Omental fat pad (tissue), 4 donors: ENCODE measurements at places on chromosomes 7 and 10. TPM values are rescaled to one million over a fixed set of nuclear protein-coding genes. Genes with fewer than 3 reads are reported as not detected.

DNA sequence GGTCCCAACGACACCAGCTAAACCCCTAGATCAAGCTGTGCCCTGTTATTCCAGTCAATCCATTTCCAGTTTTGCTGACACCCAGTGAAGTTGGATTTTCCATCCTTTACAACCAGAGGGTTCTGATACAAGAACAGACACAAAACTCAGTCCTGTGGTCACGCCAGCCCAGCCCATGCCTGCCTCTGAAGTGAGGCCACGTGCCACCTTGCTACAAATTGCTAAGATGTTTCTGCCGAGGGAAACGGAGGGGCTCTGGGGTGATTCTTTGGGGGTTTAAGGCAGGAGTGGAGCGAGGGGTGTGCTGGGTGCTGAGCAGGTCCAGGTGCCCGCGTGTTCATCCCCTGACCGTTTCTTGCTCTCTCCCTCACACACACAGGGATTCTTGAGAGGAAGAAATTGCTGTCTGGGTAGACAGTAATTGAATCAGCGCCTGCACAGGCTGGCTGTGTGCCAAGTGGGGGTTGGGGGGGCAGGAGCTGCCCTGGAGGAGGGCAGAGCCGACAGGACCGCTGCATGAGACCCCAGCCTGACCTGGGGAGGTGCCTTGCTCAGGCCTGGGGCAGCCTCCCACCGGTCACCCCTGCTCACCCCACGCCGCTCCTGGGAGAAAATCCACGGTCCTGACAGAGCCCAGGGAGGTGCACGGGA, 38.1 kb downstream of the ADAP1 start:
- DNase-seq: no peak

Gene IFIT1B
- total RNA-seq: not detected

DNA sequence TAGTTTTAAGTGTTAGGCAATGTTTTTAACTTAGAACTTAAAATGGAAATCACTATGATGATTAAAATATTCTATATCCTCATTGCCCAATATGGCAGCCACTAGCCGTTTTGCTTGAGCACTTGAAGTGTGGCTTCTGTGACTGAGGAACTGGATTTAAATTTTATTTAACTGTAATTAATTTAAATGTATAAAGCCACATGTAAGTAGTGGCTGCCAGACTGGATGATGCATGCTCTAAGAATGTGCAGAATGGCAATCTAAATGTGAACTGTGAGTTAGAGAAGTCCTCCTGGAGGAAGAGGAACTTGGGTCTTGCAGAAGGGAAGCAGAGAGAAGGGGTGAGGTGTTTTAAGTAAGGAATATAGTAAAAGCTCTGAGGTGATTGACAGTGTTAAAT, 451.4 kb downstream of the SUGCT start:
- DNase-seq: no peak

GRCh38 chr10:62062752-62063512, 161.4 kb downstream of the ARID5B start:
- DNase-seq: no peak

DNA sequence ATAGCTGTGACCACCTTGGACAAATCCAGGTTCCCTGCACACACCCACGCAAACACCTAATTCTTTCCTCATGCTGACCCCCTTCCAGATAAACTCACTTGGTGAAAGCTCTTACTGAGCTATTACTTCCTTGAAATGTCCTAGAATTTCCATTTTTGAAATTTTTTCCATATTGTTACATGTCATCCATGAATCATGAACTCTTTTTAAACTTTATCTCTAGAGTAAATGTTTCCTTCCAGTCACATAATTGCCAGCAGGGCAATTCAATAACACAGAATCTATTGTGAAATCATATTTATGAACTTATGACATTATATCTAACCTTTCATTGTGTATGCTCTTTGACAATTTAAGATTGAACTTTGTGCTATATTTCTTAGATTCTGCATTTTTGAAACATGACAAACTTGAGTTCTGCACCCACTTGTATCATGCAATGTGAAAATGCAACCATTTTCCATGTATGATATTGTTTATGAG, 26.8 kb upstream of the FGL2 start:
- DNase-seq: no peak

Gene BTBD16
- total RNA-seq: not detected

Gene PIK3CG
- total RNA-seq: 4.5 TPM

Gene TMEM26
- total RNA-seq: 1.1 TPM

DNA sequence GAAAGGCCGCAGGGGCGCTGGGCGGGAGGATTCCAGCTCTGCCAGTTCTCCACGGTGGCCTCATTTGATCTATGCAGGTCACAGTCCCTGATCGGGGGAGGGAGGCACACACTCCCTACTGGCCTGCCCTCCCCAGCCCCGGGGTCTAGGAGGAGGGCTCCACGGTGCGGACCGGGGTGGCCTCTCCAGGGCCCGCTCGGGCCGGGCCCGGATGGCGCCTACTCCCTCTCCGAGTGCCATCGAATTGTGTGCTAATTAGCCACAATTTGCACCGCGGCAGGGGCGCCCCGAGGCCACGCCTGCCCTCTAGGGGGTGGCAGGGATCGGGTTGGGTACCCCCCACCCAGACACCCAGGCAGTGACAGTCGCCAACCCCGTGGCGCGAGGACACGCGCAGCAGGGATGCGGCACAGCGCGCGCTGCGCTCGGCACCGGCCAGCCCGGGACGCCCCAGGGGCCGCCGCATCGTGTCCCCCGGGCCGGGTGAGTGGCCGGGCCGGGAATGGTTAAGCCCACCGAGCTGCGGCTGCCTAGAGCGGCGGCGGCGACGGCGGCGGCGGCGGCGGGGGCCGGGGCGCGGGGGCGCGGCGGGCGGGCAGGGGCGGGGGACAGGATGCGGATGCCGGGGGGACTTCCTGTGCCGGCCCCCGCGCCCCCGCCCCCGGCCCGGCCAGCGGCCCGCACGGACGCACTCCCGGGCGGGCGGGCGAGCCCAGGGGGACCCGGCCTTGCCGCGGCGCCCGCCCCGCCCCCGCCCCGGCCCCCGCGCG, at the start of gene ZNF853:
Gene ZNF853 (plus strand): TSS at position 658 of the 770 bp plus-strand sequence. CDS start 565 bp downstream, outside the sequence.
- DNase-seq: no peak

Gene GPR26
- total RNA-seq: not detected

GRCh38 chr10:123868038-123869019, 23.3 kb downstream of the CPXM2 start:
- DNase-seq: no peak

GRCh38 chr7:84216472-84216871, 21.9 kb upstream of the SEMA3A start:
- DNase-seq: no peak

- no peak for DNase-seq
Measured at GRCh38 chr7:87735360-87735759, 107.2 kb downstream of the RUNDC3B start.

Gene SPAM1
- total RNA-seq: not detected

Gene MMRN2
- 148 TPM for total RNA-seq

- DNase-seq: no peak
Measured at GRCh38 chr10:50629495-50630122, 5.9 kb upstream of the SGMS1 start.

Gene R3HCC1L
- 8.5 TPM for total RNA-seq

Gene CYP26C1
- 0.36 TPM for total RNA-seq

- DNase-seq: no peak
Measured at GRCh38 chr10:73934074-73934473, 23.1 kb downstream of the PLAU start.
